ENCODE measurements at places on chromosomes 7 and 10.

GRCh38 chr10:102669206-102670064 lies 25.2 kb downstream of the TRIM8 start:
- peak; percentile 20 for DNase-seq

DNA sequence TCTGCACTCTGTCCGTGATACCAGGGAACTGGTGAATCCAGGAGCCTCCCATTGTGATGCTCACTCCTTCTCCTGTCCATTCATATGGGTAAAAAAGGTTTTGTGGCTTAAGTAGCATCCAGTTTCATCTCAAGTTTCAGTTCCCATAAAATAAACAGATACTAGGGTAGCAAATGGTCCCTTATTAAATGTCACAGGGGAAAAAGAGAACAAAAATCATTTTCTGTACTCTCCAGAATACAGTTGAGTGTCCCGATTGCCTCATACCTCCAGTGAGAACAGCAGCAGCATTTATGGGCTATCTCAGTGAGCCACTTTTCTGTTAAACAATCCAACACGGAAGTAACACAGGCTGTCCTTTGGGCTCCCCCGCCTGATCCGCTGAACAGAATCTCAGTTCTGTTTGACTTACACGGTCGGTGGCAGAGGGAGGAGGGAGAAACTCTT lies 179.6 kb downstream of the CELF2 start:
- peak; percentile 97 for DNase-seq

DNA sequence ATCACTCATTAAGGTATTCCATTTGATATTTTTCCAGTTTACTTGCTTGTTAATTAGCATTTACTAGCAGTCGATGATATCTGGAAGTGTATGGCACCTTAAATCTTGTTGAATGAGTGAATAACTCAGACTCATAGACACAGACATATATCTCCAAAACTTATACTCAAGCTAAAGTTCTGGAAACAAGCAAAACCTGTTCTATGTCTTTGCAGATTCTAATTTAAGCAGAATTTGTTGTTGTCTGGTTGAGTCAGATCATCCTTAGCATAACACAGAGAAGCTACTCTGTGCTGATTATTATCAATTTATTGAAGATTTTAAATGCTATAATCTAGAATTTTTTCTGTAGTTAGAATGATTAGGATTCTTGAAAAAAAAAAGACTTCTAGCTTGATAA lies 296.2 kb downstream of the MDFIC start:
- no peak for DNase-seq

DNA sequence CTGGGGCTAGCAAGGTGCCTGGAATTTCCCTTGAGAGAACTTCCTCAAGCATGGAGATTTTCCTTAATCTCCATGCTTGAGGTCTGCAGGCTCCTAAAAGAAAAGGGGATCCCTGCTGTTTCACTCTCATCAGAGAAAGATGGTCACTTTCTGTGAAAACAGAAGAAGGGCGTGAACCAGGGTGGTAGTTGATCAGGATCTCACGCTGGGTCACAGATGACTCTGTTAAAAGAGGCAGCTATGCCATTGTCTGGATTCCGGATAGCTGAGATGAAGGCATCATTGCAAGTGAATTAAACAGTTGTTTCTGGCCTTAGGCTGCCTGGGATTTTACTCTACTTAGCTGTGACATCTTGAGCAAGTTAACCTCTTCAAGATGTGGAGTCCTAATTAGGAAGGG lies 525.9 kb downstream of the TYW1 start:
- DNase-seq, result no peak

DNA sequence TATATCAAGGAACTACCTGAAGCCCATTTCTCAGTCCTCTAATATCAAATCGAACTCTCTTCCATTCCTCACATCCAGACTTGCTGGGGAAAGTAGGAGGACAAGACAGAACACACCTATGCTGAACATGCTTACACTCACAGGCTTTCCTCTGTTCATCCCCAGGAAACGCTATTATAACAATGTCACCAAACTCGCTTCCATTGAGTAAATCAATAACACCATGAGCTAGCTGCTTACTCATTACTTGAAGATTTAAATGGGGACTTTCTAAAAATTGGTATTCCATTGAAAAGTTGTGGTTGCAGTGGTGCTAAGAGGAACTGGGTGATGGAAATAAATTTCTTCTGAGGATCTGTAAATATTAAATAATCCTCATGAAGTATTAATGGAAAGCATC lies 88.8 kb downstream of the SLC25A13 start:
- DNase-seq, result no peak

GRCh38 chr10:73925539-73925938 lies 14.6 kb downstream of the PLAU start:
- no peak for DNase-seq

GRCh38 chr10:132298038-132298881 lies 9.5 kb downstream of the STK32C start:
- peak; percentile 20 for DNase-seq

DNA sequence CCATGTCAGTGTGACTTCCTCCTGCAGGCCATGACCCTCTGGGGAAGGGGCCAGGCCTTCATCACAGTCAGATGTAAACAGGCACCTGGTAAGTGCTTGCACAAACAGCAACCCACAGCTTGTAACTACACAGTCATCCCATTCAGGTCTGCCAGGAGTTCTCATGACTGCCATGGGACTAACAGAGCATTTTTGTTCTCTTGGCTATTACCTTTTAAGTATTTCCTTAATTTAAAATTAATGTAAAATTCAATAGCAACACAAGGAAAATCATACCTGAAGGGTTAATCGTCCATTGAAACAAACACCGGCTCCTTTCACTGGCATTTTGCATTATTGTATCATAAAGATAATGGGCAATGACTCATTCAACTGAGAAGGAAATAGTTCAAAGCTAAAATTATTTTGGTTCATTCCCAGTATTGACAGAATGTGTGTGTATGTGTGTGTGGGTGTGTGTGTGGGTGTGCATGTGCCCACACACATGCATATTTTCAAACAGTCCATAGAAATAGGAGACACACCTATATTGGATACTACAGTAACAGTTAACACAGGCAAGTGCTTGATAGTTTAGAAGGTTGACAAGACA lies 307.9 kb downstream of the WDR11 start:
- DNase-seq, result peak; percentile 12

DNA sequence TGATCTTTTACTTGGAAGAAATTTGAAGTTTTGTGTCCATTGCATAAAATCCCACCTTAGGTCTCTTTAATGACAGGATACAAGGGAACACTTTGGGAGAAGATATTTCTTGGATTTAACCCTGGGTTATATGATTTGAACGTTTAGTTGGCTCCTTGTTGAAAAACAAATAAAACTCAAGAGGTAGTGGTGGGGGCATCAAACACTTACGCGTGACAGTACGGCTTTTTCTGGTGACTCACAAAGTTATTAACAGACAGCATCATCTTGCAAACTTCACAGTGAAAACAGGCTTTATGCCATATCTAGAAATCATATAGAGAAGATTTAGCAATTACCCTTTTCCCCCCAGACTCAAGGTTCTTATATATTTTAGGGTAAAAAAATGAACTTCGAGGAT lies 699 bp downstream of the NRAP start:
- DNase-seq, result no peak

DNA sequence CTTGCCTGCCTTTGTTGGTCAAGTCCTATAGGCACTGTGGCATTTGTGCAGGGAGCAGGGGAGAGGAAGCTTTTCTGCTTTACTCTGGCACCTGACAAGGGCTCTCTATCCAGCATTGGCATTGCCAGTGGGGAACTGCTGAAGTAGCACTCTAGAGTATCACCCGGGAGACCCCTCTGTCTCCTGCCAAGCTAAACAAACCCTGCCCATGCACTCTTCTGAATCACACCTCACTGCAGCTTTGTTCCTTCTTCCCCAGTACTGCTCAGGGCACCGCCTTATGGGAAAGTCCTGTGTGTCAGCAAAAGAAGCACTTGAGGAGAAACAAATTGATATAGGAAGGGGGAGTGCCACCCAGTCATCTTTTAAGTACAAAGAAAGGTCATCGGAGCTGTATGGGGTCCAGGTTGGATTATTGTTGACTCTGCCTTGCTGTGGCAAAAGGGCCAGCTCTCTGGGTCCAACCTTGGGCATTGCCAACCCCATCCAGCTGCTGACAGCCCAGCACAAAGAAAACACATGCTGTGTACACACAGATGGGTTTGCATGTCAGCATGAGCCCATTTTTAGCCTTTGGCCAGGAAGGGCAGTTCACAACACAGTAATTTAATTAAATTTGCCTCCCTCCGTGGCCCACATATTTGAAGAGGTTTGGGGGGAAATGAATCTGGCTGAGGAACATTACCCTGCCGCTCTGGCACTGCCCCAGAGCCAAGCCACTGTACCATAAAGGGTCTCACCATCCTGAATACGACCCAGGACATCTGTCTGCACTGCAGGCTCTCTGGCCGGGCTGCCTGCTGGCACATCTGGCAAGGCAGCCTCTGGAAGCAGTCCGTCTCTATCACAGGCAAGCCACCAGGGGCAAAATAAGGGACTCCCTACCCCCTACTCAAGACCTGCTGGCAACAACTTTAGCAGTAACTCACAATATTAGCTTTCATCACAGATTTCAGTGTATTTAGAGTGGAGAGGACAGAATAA lies 13.1 kb downstream of the LRRC4 start:
- DNase-seq, result no peak

DNA sequence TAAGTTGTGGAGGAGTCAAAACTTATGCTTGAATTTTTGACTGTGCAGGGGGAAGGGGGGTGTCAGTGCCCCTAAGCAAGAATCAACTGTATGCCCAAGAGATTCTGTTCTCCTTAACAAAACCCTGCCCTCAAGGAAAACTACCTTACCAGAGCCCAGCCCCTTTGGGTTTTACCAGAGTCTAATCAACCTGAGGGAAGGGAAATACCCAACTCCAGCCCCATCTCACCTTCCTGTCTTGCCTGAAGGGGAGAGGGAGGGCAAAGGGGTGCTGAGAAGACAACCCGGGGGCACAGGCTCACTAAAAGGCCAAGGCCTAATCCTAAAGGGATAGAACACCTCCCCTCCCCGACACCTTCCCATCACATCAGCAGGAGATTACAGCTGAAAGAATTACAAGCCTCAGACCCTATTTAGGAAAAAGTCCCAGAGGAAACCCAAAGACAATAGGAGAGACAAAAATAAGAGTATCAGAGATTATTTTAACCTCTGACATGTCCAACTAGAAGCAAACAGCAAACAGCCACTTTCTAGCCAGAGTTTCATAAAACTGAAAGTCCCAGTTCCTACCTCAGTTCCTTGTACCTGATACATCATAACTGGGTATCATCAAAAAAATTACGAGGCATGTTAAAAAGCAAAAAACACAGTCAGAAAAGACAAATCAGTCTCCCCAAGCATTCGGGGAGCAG lies 26.8 kb upstream of the C7orf33 start:
- no peak for DNase-seq

DNA sequence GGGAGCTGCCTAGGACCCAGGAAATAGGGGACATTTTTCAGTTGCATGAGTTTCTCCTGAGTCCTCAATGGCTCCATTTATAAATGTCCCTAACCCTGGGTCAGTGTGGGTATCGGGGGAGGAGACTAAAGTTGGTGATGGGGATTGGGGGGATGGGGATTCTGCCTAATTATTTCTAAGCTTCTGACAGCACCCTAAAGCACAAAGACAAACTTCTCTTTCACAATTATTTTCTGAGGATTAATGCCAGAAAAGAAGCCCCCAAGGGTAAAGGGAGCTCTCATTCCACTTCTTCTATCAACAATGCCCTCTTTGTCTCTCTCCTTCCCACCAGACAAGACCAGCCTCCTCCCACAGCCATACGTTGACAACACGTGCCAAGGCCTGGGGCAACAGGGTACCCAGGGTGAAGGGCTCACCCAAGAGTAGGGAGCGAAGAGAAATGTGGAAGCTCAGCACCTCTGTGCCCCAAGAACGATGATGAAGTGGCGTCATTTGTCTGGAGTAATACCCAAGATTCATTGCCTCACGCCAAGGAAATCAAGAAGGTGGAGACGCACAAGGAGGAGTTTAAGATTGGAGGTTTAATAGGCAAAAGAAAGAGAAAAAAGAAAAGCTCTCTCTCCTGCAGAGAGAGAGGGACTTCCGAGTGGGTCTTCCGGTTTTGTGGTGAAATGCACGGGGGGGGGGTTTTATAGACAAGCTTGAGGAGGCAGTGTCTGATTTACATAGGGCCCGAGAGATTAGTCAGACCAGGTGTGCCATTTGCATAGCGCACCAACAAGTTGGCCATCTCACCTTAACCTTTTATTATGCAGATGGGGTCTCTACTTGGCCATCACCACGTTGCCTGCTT lies 14.4 kb upstream of the GJC3 start:
- no peak for DNase-seq
